ENCODE measurements at places on chromosomes 5 and 9.
A peak's percentile ranks its signal among the peaks of the same experiment; 100 is the strongest.

DNA sequence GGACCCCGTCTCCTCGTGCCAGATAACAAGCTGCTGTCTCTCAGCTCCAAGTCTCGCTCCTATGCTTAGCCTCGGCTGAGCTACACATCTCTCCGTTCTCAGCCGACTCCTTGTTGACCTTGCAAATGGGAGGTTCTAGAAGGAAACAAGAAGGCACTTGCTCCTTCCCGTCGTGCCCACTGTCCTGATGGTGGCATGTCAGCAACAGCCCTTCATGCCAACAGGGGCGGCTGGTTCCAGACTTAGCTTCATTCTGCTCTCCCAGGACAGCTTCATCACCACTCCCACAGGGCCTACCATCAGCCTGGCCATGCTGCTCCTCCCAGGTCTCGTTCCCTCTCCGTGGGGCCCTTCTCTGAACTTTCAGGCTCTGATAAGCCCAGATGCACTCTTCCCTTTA, 13.0 kb upstream of the RASGEF1C start:
- DNase-seq: no peak

DNA sequence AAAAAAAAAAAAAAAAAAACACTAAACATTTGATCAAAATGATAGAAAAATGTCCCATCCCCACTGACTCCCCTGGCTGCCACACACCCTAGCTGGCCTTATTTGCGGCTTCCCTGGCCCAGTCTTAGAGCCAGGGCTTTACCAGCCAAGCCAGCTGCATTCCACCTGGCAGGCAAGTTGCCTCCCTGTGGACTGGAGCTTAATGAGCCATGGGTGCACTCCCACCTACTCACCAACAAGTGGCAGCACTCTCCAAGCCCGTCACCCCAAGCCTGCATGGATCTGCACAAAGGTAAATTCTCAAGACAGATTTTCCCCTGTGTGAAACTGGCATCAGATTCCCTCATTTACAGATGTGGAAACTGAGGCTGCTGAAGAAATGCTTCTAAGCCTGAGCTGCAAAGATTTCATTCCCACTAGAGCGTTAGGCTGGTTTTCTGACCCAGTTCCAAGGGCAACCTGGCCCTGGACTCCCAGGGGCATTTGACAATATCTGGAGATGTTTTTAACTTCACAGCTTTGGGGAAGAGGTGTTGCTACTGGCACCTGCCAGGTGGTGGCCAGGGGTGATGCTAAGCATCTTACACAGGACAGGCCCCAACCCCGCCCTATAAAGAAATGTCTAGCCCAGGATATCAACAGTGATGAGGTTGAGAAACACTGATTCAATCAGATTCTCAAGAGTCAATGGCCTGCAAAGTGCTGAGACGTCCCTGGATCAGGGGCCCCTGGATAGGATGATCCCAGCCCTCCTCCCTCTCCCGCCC, 21.9 kb upstream of the VDAC1 start:
- peak; percentile 78 for DNase-seq

- DNase-seq: no peak
These were observed 49.8 kb downstream of the FEM1C start for GRCh38 chr5:115494570-115495289.

DNA sequence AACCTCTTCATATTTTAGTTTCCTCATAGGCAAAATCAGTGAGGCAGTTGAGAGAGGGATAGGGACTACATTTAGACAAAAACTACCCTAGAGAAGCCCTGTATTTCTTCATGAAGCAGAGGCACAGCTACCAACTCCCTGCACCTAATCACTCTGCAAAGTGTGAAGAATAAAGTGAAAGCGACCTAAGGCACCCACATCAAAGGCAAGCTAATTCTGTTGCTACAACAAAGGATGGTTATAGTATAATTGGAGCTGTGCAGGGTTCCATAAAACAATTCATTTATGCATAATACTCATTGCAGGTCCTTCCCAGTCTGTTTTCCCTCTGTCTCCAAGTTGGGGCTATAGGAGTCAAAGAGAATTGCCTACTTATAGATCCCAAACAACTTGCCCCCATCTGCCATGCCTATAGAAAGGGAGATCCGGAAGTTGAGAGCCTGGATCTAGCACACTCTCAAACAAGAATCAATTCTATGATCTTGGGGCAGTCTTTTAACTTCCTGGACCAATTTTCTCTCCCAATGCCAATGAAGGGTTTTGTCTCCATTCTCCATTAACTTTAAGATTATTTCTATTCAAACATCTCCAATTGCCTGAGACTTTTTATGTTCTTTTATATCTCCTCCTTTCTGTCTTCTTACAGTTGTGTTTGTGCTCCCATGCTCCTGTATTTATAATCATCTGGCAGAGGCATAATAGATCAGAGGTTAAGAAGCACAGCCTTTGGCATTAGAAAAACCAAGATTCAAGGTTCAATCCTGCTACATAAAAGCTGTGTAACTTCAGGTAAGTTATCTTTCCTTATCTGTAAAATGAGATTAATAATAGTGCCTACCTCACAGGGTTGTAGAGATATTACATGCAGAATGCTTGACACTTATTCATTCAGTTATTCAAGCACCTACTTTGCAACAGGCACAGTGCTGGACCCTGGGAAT, 56.0 kb upstream of the PTGER4 start:
- DNase-seq: no peak

- no peak for DNase-seq
These were observed 50.8 kb downstream of the GABBR2 start for GRCh38 chr9:98657897-98658296.

- DNase-seq: no peak
These were observed 11.7 kb upstream of the CFAP157 start for GRCh38 chr9:127694890-127695720.

- DNase-seq: no peak
These were observed 59.6 kb downstream of the C9orf152 start for GRCh38 chr9:110148384-110148783.

GRCh38 chr5:386432-387341, 56.3 kb upstream of the EXOC3 start:
- no peak for DNase-seq

DNA sequence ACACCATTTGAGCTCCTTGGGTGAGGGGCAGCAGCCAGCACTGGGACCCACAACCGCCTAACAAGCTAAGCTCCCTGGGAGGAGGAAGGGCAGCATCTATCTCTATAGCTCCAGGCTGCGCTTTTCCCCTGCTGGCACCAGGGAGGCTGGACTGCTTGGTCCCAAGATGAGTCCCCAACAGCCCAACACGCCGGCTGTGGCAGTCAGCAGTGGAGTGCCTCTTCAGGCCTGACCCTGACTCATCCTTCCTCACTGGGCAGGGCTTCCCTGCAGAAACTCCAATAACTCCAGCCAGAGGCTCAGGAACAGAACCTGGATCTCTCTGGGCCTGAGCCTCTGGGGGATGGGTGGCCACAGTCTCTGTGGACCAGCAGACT, 113.7 kb upstream of the ADAMTS16 start:
- DNase-seq: no peak

GRCh38 chr5:11524188-11524587, 380.1 kb downstream of the CTNND2 start:
- DNase-seq: no peak

DNA sequence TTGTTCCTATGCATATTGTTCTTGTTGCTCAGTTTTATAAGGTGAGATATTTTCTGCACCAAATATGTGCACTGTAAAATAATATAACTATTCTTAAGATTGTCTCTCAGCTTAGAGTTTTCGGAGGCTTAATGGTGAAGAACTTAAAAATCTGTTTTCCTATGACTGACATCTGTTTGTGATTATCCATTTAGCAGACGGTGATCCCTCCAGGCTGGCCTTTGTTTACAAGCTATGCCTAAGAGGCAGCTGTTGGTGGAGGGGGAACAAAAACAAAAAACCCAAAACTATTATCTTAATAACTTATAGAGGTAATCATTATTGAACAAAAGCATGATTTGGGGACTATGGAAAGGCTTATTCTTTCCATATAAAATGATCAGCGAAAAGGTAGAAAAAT, 658 bp downstream of the PDCD1LG2 start:
- no peak for DNase-seq

DNA sequence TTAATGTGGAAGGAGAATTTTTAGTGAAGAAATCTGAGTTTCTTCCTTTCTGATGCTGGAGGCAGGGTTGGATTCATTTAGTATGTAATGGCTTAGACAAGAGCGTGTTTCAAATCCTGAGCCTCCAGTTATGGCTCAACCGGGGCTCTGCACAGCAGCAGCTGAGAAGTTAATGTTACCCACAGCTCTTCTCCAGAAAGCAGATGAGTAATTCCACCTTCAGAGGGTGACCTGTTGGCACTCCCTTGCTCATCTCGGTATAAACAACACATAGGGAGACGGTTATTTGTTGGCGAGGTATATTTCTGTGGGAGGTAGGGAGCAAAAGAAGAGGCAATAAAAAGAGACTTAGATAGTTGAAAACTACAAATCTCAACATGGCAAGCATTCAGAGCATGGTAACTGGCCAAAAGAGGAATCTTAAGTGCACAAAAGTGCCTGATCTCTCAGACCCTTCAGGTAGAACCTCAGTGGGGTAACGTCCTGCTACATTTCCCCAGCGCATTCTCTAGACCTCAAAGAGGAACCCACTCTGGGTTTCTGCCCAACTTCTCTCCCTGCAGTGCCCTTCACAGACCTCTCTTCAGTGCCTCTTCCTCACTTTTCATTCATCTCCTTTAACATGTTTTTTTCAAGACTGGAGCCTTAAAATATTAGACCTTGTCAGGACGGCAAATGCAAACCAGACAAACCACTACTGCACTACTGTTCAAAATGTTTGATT, 417.5 kb upstream of the ADAMTSL1 start:
- DNase-seq: no peak

GRCh38 chr9:122138560-122139268, 20.9 kb downstream of the NDUFA8 start:
- no peak for DNase-seq

DNA sequence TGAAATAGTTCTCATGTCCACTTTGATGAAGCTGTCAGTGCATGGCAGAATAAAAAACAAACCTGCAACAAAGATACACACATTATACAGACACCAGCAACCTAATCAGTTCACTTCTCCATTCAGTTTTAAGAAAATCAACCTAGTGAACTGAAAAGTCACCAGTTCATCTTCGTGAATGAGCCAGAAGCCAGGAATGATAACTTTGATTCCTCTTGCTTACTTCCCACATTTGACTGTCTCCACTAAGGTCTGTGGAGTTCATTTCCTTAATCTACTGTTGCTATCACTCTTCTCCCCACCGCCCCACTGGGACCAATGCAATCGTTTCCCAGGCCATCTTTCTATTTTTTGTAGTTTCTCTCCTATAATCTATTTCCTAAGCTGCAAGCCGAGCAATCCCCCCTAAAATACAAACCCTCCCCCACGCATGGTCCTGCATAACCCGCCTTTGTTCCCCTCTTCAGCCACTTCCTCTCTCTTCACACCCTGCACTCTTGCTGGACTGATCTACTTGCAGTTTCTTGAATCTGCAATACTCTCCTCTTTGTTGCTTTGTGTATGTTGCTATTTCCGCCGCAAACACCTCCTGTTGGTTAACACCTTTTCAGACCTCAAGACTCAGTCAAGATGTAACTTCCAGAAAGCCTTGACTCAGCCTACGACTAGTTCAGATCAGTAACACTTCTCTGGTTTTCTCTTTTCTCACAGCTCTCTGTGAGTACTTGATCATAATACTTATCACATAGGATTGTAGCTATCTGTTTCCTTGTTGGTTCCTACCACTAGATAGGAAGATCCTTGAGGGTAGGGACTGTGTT, 16.6 kb downstream of the STOM start:
- no peak for DNase-seq

- no peak for DNase-seq
These were observed 70.4 kb downstream of the MVB12B start for GRCh38 chr9:126397056-126397455.

Data from HAP-1 (cell line).